NCI-H2029 (cell line): ENCODE measurements at places on chromosomes 7 and 10.

- DNase-seq = no peak
Observed at GRCh38 chr7:22823142-22823497, 471 bp upstream of the TOMM7 start.

- peak; percentile 80 for DNase-seq
Observed at GRCh38 chr10:74206746-74207145, 55.7 kb downstream of the ADK start.

GRCh38 chr10:108204528-108205305 is 1040.2 kb upstream of the SORCS1 start:
- no peak for DNase-seq

GRCh38 chr7:157674027-157674714 is 337.4 kb downstream of the DNAJB6 start:
- no peak for DNase-seq
